ENCODE measurements at places on chromosomes 12 and 14.

DNA sequence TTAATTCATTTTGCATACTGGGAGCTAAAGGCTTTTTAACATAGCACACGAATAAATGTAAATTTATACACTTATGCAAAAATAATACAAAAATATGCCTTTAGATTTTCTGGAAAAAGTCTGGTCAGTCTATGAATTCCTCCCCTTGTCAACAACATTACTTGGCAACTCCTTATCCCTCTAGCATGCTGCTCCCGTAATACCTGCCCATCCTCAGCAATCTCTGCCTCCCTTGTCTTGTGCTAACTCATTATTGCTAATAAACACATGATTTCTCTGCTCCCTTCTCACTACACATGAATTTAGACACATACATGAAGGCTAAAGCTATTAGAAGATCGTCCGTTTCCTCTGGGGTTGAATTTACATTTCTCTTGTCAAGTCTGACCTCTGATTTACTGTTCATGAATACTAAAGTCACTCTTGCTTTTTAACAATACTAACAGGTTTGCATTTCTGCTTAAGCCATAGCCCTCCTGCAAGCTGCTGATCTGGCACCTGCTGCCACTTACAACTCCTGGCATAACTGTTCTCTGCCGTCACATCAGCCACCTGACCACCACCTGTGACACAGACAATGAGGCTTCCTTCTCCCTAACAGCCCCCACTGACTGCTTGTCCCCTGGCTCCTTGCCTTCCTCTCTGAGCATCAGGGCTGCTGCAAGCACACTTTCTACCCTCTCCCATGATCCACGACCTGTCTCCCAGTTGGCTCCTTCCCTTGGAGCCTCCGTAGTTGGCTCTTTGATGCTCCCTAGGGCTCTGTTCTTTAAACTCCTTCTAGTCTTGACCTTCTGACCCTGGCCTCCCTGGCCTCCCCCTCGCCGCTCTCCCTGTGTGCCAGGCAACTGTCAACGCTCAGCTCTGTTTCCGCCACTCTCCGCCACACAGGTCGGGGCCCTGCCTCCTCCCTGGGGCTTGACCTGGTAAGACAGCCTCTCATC lies 177.6 kb downstream of the CALM1 start:
- no peak for DNase-seq

GRCh38 chr12:51678086-51678724 lies 87.2 kb downstream of the SCN8A start:
- DNase-seq, result peak; percentile 41

DNA sequence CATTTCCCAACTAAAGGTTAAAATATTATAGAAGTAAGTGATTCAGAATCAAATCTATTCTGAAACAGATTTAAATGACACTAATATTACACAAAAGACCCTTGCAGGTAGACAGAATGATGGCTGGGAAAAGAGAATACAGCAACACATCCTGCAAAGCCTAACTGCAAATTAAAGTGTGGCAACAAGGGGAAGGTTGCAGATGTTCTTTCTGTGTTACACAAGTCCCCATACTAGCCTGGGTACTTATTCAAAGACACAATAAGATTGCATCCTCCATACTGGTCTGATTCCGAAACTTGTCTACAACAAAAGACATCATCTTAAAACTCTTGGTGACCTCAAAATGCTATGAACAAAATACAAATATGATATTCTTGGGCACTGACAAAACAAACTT lies 50.5 kb downstream of the R3HDM2 start:
- DNase-seq, result no peak

DNA sequence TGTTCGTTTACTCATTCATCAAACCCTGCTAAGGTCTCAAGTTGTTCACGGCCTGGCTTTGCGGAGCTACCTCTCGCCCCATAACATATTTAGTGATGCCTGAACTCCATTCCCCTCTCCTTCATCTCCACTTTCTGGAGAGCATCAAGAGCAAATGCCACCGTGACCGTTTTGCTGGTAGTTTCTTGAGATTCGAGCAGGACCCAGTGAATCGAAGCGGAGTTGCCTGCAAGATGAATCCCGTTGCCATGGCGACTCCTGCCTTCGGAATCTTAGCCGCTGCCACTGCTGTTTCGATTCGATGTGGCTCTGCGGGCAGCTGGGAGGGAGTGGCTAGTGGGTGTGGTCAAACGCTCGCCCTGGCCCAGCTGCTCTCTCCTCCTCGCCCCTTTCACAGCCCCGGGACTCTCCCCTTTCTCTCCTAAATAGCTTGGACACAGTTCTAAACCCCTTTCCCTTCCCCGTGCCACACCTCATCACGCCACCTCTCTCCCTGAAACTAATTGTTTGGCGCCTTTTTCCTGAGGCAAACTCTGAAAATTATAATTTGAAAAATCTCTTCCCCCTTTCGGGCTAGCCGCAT lies 1.4 kb downstream of the DAAM1 start:
- DNase-seq, result peak; percentile 92

DNA sequence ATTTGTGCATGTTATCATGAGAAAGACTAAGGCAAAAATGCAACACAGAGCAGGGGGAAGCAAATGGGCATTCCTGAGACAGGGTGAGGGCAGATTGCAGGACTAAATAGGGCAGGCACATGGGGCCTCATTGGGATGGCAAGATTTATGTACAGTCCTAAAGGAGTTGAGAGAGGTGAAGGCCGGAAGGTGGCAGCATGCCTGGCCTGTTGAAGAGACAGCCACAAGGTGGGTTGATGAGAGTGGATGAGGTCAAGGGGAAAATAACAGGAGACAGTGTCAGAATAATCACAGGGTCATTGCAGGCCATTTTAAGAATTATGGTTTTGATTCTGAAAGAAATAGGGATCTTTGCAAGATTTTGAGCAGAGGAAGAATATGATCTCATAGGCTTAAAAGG lies 21.0 kb downstream of the PAH start:
- DNase-seq, result peak; percentile 34
